ENCODE measurements at places on chromosomes 11 and 22.

DNA sequence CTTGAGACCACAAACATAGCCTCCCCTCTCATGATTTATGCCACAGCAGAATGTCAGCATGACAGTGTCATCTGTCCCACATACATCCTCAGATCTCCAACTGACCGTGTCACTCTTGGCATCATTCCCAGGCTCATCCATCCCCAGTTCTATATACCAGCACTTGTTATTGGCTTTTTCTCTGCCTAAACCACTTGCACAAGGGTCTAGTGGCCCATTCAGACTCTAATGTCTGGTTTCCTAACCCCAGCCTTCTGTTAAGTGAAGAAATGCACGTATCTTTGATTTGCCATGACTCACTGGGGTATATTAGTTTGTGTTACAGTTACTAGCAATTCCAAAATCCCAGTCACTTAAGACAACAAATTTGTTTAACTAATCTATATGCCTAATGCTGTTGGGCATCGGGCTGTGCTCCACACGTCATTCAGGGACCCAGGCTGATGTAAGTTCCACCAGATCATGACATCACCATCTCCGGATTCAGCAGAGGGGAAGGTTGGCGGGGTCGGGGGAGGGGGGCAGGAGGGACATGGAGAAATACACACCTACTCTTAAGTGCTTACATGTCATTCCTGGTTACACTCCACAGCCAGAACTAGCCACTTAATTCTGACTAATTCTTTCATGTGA, 517.4 kb downstream of the BUD13 start:
- DNase-seq: no peak

DNA sequence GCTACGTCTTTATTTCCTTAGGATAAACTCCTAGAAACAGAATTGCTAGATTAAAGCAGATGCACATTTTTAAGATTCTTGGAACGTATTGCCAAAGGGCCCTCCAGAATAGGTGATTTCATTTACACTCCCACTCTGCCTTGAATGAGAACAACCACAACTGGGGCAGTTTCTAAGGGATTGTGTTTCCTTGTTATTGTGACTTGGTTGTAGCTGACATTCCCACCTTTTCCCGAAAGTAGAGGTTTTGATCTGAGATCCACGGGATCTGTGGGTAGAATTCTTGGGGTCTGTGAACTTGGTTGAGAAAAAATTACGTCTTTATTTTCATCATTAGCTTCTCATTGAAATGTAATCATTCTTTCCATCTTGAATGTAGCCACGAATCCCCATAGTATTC, 21.5 kb downstream of the LRRC32 start:
- no peak for DNase-seq

GRCh38 chr11:14645015-14645912, 1.7 kb downstream of the PDE3B start:
- no peak for DNase-seq

GRCh38 chr11:47359586-47359985, 7.1 kb upstream of the MYBPC3 start:
- no peak for DNase-seq

GRCh38 chr11:12587333-12587991, 86.8 kb upstream of the TEAD1 start:
- DNase-seq: no peak

GRCh38 chr11:116169776-116170175, 603.0 kb downstream of the BUD13 start:
- DNase-seq: no peak

DNA sequence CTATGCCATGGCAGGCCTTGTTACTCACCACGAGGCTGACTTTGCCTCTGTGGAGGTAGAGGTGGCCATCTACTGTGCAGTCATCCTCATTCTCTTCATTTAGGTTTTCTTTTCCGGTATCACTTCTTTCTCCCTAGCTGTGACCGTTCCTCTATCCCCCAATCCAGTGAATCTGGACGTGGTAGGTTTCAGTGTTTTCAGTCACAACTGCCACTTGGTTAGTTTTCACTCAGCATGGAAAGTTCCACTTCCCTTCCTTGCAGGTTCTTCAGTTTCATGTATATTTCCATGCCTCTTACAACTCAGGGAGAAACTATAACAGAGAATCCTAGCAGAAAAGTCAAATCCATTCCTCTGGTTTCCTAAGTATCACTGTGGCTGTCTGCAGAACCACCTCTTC, 1.9 kb downstream of the HPS4 start:
- DNase-seq: no peak

DNA sequence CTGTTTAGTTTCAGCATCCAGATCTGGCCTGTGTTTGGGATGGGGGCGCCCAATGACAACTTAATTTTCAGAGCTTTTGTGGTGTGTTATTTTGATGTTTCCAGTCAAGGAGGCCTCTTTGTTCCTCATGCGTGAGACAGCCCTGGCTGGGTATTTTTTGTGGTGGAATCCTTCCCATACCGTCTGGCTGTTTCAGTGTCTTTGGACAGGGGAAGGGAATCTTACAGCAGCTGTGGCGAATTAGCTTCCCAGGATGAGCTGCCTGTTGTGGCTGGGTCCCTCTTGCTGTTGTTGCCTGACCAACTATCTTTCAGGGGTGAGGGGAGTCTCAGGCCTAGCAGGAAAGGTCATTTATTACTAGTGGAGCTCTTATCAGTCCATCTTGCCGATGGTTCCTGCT, 138.8 kb downstream of the ARHGAP20 start:
- no peak for DNase-seq

DNA sequence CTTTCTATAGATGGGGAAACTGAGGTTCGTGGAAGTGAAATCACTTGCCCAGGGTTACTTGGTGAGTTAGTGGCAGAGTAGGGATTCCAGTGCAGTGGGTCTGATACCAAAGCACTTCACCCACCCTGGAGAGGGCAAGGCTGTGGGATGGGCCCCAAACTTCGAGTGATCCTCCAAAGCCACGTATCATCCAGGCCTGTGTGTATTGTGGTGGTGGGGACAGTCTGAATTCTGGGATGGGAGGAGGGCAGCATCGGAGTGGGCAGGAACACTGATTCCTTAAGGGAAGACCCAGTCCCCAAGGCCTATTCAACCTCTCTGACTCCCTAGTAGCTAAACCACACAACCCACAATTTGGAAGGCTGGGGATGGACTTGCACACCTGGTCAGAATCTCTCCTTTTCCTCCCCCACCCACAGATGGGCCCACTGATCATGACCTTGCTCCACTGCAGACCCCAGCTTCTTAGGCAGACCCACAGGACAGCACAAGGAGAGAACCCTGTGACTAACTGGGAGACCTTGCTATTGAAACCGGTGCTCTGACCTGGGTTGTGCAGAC, 11.5 kb downstream of the TMPRSS13 start:
- no peak for DNase-seq

GRCh38 chr11:24289301-24289700, 207.6 kb upstream of the LUZP2 start:
- DNase-seq: no peak

DNA sequence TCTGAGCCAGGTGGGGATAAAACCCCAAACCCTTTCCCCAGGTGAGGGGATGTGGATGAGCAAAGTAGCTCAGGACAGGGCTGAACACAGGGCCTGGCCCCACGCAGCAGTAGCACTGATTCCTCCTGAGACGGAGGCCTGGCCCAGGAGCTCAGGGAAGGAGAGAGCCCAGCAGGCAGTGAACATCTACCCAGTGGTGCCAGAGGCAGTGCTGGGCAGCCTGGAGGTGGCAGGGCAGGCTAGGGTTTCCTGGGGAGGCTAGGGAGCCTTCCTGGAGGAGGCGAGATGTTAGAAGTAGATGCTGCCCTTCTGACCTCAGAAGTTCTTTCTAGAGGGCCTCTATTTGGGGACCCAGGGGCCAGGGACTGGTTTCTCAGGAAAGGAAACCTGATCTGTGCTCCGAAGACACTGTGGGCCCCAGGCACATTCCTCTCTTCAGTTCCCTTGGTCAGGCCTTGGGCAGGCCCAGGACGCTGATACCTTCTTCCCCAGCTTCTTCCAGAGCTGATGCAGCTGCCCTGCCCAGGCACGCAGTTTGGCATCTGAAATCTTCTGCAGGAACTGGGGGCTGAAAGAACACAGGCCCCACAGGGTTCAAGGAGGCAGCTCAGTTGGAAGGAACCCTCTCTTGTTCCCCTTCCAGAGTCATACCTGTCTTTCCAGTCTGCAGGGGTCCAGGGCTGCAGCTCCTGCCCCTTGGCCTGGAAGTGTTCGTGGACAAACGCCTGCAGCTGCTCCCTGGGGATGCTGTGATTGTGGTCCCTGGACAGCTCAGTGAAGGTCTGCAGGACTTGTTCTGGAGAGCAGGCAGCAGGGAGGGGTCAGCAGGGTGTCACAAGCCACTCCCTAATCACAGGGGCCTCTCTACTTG, 16.8 kb downstream of the TREH start:
- DNase-seq: no peak

- DNase-seq: no peak
Measured at GRCh38 chr11:112975051-112975450, 13.8 kb downstream of the NCAM1 start.

DNA sequence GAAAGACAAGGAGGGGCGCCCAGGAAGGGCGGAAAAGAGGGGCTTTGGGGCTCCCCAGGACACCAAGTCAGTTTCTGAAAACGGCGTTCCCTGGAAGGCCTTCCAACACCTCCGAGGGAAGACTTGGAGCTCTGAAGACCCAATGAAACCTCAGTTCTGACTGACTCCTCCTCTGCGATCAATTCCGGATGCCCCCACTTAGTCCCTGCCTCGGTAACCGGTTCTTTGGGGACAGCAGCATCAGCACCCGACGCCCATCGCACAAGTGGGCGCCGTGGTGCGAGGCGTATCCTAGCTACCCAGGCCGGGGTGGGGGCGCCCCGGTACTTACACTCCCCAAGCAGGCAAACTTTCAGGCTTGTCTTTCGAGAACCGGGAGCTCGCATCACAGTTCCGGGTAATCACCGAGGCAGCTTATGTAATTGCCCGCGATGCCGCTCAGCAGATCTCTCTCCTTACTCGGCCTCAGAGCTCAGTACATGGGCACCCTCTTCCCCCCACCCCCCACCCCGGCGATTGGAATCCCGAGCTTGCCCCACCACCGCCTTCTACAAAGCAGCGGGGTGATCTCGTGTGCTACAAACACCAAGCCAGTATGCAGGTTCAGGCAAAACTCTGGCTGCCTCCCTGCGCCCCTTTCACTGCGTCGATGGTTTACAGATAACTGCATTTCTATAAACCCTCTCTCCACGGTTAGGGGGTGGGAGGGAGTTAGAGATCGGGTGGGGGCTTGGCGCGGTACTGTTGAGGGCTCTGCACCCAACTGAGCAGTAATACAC, 2.0 kb downstream of the TENM4 start:
- no peak for DNase-seq

DNA sequence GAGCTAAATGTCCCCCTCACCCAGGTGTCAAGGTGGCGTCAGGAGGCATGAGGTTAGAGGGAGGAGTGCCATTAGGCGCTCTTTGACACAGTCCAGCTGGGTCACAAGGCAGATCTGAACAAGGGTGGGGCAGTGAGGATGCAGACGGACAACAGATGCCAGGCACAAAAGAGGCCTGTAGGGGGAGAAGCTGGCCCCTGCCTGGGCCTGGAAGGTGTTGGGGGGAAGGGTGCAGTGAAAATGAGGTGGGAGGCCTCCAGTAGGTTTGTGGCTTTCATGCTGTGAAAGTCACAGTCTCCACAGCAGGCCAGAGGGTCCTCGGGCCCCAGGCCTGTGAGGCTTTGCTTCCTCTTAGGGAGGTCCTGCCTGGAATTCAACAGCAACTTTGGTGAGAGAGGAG, 85.0 kb upstream of the PLET1 start:
- no peak for DNase-seq

GRCh38 chr11:60288531-60288930, 8.1 kb downstream of the MS4A4A start:
- no peak for DNase-seq

GRCh38 chr22:47433627-47434026, 671.2 kb downstream of the TBC1D22A start:
- no peak for DNase-seq

DNA sequence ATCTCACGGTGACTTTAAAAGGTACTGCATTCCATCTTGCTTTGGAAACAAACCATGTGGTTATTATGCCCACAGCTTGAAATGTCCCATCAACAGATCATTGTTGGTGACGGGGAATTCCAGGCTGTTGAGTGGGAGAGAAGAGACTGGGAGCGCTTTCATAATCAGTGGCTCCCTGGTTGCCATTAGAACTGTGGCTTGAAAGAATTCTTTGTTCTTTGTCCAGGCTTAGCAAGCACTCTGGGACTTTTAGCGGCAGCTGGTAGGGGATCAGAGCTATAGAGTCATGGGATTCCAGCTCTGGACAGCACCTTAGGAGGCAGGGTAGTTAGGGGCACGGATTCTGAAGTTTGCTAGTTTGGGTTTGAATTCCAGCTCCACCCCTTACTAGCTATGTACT, 22.0 kb downstream of the MMP20 start:
- no peak for DNase-seq

DNA sequence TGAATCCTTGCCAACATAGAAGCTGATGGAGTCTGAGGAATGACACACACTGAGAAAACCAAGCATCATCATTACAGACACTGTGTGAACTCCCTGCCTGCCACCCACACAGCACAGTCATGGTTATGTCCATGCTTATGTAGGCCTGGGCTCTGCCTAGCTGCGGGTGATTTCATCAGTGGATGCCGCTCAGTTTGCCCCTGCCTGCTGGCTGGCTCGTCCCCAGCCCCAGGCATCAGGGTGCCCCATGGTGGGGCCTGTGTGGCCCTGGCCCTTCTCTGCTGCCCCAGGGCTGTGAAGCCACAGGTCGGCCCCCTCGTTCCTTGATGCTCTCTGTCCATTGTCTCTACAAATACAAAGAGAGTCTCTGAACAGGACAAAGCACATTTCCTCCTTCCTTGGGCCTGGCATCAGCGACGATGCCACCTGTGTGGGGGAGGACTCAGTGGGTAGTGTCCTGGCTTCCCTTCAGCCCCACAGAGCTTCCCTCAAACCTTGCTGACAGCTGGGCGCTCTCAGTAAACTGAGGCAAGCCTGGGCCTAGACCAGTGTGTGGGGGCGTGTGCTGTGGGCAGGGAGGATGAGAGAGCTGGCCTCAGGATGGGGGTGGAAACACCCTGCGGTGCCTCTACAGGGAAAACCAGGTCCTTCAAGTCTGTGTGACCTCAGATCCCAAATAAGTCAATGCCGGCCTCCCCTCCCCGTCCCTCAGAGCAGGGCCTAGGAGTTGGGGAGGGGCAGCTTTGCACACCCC, 20.0 kb upstream of the TUB start:
- DNase-seq: no peak

DNA sequence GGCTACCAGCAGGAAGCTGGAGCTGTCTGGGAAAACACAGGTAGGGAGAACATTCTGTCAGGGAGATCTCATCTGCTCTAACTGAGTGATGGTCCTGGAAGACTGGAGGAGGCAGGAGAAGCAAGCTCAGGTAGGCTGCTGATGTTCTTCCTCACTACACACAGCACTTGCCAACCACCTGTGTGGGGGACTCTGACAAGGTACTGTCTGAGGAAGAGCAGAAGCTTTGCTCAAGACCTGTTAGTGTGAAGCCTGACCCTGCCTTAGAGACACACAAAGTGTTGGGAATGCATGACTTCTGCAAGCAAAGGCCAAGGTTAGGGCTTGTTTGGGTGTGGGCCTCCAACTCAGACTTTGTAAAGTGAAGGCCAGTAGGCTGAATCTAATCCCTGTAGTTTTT, 46.5 kb downstream of the CHST1 start:
- no peak for DNase-seq

DNA sequence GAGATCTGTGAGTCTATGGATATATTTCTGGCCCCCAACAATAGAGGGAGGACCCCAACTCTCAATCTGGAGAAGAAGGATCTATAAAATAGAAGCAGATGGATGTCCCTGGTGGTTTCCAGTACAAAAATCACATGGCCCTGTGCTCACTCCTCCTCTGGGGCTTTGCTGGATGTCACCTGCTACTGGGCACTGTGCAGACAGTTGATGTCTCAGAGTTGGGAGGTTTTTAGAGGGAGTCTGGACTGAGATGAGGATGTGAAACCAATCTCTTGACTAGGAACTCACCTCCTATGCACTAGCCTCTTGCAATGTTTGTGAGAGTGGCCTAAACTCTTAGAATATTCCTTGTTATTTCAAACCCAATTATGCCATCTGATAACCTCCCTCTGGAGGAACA, 107.2 kb downstream of the SCN3B start:
- DNase-seq: no peak
